ENCODE measurements at places on chromosomes 3 and 15. TPM values are rescaled to one million over a fixed set of nuclear protein-coding genes. Genes with fewer than 3 reads are reported as not detected.

GRCh38 chr15:36769098-36769497 lies 189.7 kb downstream of the CDIN1 start:
- H3K27ac ChIP-seq, result no peak overlapping the region
- H3K27me3 ChIP-seq, result no peaks in the 10 kb centered on the region
- H3K4me1 ChIP-seq, result no peaks in the 10 kb centered on the region
- no peak overlapping the region for H3K4me3 ChIP-seq
- no peaks in the 10 kb centered on the region for H3K36me3 ChIP-seq

- no peak overlapping the region for H3K4me3 ChIP-seq
- H3K27me3 ChIP-seq, result no peaks in the 10 kb centered on the region
- DNase-seq, result peak; percentile 81
- peaks cover 66% of the 10 kb centered on the region for H3K4me1 ChIP-seq
Measured at GRCh38 chr15:83846847-83847246, 192.9 kb downstream of the ADAMTSL3 start.

DNA sequence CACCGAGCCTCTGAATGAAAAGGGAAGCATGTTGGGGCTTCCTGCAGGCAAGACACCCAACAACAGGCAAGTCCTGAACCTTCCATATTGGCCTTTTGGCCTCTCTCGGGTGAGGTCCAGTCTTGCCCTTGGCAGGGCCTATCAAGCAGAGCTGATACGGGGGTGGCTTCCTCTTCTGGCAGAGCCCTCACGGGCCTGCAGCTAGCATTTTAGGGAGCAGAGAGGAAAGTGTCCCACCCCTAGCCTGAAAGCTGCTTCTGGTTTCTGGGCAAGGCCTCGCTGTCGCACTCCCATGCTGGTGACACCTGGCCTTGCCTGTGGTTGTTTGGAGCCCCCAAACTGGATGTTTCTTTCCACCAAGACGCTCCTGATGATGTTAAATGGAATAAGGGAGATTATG lies 31.8 kb upstream of the CTSH start:
- no peak for DNase-seq
- H3K36me3 ChIP-seq, result no peaks in the 10 kb centered on the region
- H3K4me3 ChIP-seq, result no peak overlapping the region
- peaks cover 7% of the 10 kb centered on the region for H3K4me1 ChIP-seq
- no peaks in the 10 kb centered on the region for H3K27me3 ChIP-seq
- H3K27ac ChIP-seq, result no peak overlapping the region

- no peaks in the 10 kb centered on the region for H3K27me3 ChIP-seq
- peaks cover 11% of the 10 kb centered on the region for H3K4me1 ChIP-seq
- peak overlapping the region; percentile 69 for H3K27ac ChIP-seq
- H3K36me3 ChIP-seq, result no peaks in the 10 kb centered on the region
Measured at GRCh38 chr3:56813653-56813960, 11.9 kb upstream of the ARHGEF3 start.

GRCh38 chr3:177836671-177837070 lies 639.4 kb upstream of the TBL1XR1 start:
- peaks cover 66% of the 10 kb centered on the region for H3K4me1 ChIP-seq
- H3K4me3 ChIP-seq, result no peak overlapping the region
- H3K27ac ChIP-seq, result peak overlapping the region; percentile 90
- H3K27me3 ChIP-seq, result no peaks in the 10 kb centered on the region
- peaks cover 13% of the 10 kb centered on the region for H3K36me3 ChIP-seq

DNA sequence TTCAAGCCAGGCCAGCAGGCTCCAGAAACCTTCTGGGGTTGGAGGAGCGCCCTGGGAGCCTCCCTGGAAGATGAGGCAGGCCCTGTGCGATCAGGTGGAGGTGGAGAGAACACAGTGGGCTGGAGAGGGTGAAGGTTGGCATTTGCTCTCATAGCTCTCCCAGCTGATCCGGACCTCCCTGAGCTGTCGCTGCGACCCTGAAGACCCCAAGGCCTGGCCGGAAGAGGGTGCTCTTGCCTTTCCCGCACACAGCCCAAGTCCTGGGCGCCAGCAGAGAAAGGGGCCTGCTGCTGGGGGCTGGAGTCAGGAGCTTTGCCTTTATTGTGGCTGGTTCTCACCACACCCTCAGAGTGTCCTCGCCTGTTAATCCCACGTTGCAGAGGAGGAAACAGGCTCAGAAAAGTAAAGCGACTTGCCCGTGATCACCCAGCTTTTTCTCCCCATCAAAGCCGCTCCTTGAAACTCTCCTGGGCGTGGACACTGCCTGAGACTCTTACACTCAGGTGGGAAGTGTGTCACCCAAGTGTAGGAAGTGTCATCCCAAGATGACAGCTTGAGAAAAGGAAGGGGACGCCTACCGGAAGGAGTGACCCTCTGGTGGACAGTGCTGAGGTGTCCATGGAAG lies 8.6 kb upstream of the RPL29 start:
- H3K4me1 ChIP-seq, result no peaks in the 10 kb centered on the region
- H3K36me3 ChIP-seq, result no peaks in the 10 kb centered on the region
- no peaks in the 10 kb centered on the region for H3K27me3 ChIP-seq
- no peak overlapping the region for H3K27ac ChIP-seq
- H3K4me3 ChIP-seq, result no peak overlapping the region
- no peak for DNase-seq

BDH1 gene
- 41.9 TPM for total RNA-seq

MAGEL2 gene
- not detected for total RNA-seq

BNIP2 gene
- total RNA-seq, result 80.7 TPM

BOC gene
- total RNA-seq, result 1.8 TPM
